Testis (tissue), 5 donors: ENCODE measurements at places on chromosomes 16 and 17. TPM values are rescaled to one million over a fixed set of nuclear protein-coding genes. Genes with fewer than 3 reads are reported as not detected.

- H3K27ac ChIP-seq: peak overlapping the region; percentile 63
- H3K4me1 ChIP-seq: peaks cover 5% of the 10 kb centered on the region
- no peaks in the 10 kb centered on the region for H3K27me3 ChIP-seq
Observed at GRCh38 chr17:66508896-66509844, 206.8 kb downstream of the PRKCA start.

ANKFN1 gene
- 11.4 TPM for polyA plus RNA-seq

DNA sequence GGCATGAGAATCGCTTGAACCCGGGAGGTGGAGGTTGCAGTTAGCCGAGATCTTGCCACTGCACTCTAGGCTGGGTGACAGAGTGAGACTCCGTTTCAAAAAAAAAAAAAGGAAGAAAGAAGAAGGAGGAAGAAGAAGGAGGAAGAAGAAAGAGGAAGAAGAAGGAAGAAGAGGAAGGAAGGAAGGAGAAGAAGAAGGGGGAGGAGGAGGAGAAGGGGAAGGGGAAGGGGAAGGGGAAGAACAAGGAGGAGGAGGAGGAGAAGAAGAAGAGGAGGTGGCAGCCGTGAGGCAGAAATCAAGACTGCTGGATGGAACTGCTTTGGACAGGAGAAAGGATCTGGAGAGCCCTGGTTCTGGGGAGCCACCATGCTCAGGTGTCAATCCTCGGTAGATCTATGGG lies 29.7 kb upstream of the PEMT start:
- H3K36me3 ChIP-seq: no peaks in the 10 kb centered on the region
- peaks cover 13% of the 10 kb centered on the region for H3K4me1 ChIP-seq
- no peaks in the 10 kb centered on the region for H3K27me3 ChIP-seq
- DNase-seq: no peak

KRTAP17-1 gene
- polyA plus RNA-seq: not detected

KRT33B gene
- not detected for polyA plus RNA-seq

DNA sequence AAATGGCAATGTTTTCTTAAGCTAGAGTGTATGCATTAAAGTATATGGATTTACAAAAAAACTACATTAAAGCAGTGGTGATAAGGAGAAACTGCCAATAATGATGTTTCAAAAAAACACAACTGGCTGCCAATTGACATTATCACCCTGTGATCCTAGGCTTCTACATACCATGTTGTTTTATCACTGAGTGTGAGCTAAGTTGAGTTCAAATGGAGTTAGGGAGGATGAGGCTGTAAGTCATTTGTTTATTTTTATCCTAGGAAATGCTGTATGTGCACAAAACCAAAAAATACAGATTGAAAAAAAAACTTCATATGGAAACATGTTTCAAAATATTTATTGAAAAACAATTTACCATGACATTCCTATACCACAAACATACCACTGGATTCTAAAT lies 22.9 kb downstream of the CHCT1 start:
- H3K4me1 ChIP-seq: no peaks in the 10 kb centered on the region
- no peaks in the 10 kb centered on the region for H3K36me3 ChIP-seq
- H3K4me3 ChIP-seq: no peak overlapping the region
- H3K27me3 ChIP-seq: no peaks in the 10 kb centered on the region
- no peak for DNase-seq

DNA sequence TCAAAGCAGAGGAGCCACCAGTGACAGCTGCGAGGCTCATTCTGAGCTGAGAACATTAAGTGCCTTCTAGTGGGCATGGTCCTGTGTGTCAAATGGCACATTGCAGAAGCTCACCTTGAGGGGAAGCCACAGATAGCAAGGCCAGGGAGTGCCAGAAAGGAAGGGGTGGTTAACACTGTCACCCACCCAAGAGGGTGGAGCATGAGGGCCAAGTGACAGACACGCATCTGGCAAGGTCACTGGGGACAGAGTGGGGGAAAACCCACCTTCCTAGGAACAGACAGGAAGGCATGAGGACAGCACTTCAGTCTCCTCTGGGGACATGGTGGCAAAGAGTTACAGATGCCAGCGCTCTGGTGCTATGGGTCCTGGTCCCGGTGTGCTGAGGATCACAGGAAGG lies 22.1 kb downstream of the NUBP1 start:
- H3K27ac ChIP-seq: no peak overlapping the region
- no peak for DNase-seq
- peaks cover 3% of the 10 kb centered on the region for H3K4me1 ChIP-seq
- H3K36me3 ChIP-seq: no peaks in the 10 kb centered on the region
- no peak overlapping the region for H3K4me3 ChIP-seq

BEAN1 gene
- 18.0 TPM for polyA plus RNA-seq

ST6GALNAC1 gene
- 11.9 TPM for polyA plus RNA-seq

ZP2 gene
- polyA plus RNA-seq: 0.18 TPM

DNA sequence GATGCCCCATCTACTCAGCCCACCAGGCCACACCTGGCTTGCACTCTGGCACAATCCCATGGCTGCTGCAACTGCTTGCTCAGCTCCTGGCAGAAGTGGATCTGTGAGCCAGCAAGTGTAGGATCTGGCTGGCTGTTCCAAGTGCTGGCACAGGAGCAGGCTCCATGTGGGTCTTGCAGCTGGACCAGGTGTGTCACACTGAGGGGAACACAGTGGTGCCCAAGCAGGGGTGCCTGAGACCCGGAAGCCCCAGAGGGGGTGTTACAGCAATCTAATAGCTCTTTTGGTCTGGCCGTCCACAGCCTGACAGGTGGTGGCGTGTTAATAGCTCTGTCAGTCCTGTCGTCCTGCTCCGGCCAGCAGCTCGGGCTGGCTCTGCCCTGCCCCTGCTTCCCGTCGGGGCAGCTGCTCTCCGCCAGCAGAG lies 19.6 kb upstream of the GOT2 start:
- no peak for DNase-seq
- H3K4me1 ChIP-seq: no peaks in the 10 kb centered on the region
- no peaks in the 10 kb centered on the region for H3K36me3 ChIP-seq
- no peak overlapping the region for H3K27ac ChIP-seq
- no peak overlapping the region for H3K4me3 ChIP-seq
